ENCODE measurements at places on chromosomes 2 and 18.

DNA sequence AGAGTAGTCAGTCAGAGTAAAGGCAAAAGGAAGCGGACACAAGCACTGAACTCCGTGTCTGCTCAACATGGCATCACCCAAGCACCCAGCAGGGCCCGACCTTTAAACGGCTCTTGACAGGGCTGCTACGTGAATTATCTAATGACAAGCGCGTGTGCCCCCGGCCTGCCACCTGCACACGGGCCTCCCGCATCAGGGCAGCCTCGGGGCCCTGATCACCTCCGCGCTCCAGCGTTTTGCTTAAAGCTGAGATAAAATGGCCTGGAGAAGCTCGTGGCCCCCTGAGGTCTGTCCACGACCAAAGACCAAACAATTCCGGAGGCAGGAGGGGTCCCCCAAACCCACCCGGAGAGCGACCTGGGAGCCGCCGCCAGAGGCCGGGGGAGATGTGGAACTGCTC lies 376 bp downstream of the NDUFA10 start:
- no peak for DNase-seq

- DNase-seq, result no peak
Measured at GRCh38 chr18:37225279-37225678, 340.3 kb downstream of the CELF4 start.

DNA sequence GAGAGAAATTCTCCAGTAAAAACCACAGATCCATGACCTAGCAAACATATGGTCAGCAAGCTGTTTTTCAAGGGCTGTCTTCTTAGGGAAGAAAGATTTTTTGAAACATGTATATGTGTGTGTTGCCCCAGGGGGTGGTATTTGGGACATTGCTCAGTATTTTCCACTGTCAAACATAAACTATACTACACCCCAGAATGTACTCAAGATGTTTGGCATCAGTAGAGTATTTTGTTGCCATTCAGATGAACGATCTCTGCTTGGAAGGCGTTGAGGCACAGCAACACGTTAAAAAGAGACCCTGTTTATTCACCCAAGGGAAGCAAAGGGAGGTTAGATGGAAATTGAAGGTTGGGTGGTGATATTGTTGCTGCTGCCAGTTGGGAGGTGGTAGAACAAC lies 30.0 kb downstream of the EEF1B2 start:
- no peak for DNase-seq

GRCh38 chr2:239455436-239456203 lies 54.8 kb upstream of the HDAC4 start:
- DNase-seq, result no peak

- no peak for DNase-seq
Measured at GRCh38 chr2:146506851-146507250, 1338.0 kb upstream of the ACVR2A start.

- DNase-seq, result no peak
Measured at GRCh38 chr2:14189929-14190328, 442.6 kb upstream of the LRATD1 start.

- DNase-seq, result no peak
Measured at GRCh38 chr18:10015288-10015701, 101.5 kb downstream of the VAPA start.

- DNase-seq, result no peak
Measured at GRCh38 chr2:98710734-98711133, 20.2 kb downstream of the MGAT4A start.

- no peak for DNase-seq
Measured at GRCh38 chr2:98016908-98017670, 21.3 kb upstream of the TMEM131 start.

GRCh38 chr2:121505986-121506586 lies 24.6 kb upstream of the RNU4ATAC start:
- DNase-seq, result no peak

DNA sequence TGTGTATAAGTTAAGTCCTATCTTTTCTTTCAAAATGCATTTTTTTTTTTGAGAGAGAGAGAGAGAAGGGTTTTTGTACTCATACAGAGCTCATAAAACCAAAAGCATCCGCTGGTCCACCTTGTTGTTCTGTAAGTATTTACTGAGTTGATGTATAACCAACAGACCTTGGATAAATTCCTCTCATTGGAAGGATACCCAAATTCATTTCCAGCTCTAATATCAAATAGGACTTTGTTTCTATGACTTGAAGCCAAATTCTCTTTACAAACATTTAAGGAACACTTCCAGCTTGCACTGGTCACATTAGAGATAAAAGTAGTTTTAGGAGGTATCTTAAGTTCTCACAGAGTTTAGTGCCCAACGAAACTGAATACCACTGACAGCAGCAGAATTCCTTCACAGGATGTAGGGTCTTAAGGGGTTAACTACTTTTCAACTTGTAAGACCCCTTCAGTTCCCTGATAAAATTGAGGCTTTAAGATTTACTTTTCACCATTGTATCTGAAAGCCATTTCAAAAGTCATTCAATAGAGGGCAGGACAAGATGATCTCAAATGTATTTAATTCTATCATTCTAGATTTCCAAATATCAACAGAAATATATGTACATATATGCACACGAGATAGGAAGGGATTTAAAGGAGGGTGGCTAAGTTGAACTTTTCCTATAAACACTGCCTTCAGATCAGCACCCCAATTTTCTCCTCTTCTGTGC lies 1398.5 kb upstream of the CELF4 start:
- DNase-seq, result no peak

DNA sequence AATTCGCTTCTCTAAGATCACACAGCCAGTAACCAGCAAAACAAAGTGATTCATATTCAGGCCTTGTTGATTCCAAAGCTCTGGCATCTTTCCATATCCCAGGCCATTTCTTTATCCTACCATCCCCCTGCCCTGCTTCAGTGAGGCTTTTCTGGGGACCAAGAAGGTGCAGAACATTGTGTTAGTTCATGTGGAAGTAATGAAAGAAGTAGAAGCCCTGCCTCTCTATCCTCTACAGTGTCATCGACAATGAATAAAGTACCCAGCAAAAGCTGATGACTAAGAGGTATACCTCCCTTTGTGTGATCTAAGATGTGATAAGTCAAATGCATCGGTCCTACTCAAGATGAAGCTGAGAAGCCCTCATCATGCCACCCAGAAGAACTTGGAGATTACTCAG lies 383.2 kb downstream of the BCL11A start:
- no peak for DNase-seq

DNA sequence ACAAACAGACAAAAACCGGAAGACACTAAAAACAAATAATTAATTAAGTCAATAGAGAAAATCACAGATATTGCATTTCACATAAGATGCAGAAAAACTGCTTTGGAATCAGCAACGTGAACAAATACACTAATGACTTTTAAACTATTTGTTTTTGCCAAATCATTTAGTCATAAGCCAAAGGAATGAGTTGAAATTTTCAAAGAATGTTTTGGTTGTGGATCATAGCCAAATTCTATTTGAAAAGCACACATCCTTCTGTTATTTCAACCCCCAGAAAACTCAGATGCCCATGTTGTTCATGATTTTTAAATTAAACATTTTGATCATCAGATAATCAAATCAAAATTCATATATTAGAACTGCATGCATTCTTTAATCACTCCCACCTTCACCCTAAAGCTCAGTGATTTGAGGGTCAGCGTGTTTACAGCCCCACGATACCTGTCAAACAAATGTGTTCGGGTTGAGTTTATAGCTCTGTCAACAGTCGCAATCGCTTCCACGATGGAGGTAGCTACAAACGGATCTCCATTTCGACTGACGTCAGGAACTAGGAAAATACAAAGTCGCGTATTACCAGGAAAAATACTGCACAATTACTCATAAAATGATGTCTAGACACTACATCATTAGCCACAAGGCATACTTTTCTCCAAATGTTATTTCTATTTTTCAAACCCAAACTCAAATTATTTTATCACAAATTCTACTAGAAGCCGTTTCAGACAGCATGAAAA lies 90.2 kb downstream of the PXDN start:
- no peak for DNase-seq

DNA sequence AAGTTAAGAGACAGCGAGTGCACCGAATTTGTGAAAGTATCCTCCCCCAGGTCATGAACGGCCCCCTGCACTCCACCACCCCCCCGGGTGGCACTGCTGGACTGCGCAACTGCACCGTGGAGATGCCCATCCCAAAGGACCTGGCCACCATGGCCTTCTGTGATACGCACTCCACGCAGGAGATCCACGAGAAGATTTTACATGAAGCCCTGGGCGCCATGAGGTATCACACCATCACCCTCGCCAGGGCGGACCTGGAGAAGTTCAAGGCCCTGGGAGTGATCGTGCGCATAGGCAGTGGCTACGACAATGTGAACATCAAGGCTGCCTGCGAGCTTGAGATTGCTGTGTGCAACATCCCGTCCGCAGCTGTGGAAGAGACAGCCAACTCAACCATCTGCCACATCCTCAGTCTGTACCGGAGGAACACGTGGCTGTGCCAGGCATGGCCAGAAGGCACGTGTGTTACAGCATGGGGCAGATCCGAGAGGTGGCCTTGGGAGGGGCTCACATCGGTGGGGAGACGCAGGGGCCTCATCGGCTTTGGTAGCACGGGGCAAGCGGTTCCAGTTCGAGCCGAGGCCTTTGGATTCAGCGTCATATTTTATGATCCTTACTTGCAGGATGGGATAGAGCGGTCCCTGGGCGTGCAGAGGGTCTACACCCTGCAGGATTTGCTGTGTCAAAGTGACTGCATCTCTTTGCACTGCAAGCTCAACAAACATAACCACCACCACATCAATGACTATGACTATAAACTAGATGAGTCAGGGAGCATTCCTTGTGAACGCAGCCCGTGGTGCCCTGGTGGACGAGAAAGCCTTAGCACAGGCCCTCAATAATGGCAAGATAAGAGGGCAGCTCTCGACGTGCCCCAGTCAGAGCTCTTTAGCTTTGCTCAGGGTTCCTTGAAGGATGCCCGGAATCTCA lies 290.8 kb upstream of the MC4R start:
- DNase-seq, result no peak

DNA sequence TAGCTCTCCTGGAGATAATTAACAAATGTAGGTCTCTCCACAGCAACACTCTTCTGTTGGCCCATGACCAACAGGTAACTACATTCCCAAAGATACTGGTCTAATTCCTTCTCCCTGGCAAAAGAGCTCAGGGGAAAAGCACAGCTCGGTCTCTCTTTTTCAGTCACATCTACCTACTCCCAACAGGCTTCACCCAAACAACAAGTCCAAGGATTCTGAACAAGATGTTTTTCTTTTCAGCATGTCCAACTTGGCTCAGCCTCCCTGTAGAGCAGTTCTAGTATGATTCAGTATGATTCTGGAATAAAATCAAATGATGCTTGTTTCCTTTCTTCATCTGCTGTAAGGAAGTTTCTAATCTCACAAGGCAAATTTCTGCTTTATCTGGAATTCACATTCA lies 1704.8 kb upstream of the PIK3C3 start:
- DNase-seq, result no peak

DNA sequence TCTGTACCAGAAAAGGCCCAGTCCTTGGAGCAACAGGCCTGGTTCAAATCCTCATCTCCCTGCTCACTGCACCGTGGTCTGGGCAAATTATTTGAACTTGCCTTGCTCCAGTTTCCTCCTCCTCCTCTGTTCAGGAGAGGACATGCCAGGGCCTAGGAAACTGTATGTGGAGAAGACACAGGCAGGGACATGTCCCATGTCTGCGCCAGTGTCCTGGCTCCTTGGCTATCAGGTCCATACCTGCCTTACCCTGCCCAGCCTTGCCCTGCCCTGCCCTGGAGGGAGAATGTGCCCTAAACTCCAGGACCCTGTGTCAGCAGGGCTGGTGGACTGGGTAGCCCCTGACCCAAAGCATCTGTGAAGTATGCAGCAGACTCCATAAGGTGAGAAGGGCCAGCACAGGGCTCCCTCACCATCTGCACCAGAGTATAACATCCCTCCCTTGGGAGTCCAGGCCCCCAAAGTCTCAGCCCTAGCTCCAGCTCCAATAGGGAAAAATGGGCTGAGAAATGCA lies 165.3 kb downstream of the GALNT1 start:
- DNase-seq, result no peak

DNA sequence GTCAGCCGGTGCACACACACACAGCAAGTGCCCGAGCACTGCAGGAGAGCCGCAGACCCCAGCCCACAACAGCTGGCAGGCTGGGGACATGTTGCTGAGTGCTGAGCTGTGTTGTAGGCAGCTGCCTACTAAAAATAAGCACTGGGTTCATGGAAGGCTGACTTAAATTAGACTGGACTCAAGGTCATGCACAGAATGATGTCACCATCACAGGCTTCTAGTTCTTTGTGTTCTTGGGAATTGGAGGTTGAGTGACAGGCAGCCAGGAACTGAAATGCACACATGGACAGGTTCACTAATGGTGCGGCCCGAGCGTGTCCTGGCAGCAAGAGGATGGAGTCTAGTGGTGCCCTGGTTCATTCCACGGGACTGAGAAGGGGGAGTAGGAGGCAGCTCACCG lies 71.3 kb downstream of the VWA3B start:
- no peak for DNase-seq

DNA sequence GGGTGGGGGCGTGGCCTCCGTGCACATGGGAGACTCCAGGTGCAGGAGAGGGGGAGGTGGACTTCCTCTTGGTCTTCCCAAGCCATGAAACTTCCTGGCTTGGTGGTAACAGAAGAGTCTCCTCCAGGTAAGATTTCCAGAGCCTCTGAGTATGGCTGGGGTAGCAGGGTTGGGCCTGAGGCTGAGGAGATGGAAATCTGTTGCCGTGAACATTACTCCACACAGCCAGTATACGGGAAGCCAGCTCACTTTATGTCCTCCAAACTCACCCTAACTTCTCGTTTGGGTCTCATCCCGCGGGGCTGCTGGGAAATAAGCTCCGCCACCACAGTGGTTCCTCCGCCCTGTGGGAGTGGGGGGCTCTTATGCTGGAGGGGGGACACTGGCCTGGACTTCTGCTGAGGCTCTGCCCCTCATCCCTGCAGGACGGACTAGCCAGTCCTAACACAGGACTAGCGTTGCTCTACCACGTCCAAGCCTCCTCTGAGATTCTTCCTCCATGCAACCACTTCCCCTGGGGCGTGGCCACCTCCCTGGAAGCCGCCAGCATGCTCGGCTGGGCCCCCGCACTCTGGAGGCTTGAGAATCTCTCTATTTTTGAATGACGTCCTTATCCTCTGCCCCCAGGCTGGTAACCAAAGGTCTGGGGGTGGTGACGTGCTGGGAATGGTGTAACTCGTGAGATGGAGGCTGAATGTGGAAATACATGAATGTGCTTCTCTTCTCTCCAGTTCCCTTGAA lies 777 bp upstream of the RAB17 start:
- DNase-seq, result no peak

GRCh38 chr2:57886161-57886786 lies 160.3 kb upstream of the VRK2 start:
- DNase-seq, result no peak

DNA sequence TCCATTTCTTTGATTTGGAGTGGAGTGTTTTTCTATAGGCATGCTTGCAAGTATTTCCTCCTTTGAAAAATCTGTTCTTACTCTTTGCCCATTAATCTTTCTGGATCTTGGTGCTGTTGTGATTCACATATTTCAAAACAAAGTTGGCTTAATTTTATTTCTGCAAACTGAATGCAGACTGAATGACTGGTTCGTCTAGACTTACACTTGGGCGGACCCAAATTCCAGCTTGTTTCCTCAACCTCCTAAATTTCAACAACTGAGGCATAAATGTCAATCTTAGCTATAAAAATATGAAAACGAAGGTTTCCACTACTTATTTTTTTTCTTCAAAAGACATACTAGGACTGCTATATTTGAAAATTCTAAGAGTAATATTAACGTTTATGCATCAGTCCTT lies 59.0 kb downstream of the ANKRD44 start:
- no peak for DNase-seq

Measured in cortex of kidney (tissue), 1 donor.